ENCODE measurements at places on chromosomes 12 and 14.
A peak's percentile ranks its signal among the peaks of the same experiment; 100 is the strongest.

GRCh38 chr14:32078023-32078857 is 1.1 kb downstream of the ARHGAP5 start:
- peak; percentile 38 for DNase-seq

DNA sequence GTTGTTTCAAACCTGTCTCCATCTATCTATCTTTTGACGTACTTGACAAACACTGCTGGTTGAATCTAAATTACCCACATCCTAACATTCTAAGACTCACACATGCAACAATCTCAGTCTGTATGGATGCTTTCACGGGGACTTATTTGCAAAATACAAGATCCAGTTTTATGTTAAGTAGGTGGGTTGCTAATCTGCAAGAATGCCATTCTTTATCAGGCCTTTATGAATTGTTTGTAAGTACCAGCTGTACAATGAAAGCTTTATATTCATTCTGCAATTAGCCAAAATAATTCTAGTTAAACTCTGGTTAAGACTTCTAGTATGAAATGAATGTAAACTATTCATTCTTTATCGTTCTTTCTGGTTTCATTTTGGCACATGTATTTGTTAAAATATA is 135.1 kb downstream of the NAV3 start:
- no peak for DNase-seq

DNA sequence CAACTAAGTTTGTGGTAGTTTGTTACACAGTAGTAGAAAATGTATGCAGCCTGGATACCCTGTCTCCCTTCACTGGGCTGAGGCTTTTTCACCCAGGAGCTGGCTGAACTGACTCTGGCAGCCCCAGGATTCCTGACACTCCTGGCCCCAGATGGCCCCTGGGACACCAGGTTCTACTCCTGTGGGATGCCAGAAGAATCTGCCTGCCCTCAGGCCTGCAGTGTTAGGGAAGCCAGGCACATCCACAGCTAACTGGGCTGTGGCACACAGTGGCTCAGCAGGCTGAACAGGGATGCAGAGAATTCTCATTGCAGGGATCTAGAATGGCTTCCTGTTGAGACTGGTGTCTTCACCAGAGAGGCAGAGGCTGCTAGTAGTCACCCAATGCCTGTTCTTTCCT is 8.5 kb downstream of the IFI27 start:
- DNase-seq: no peak

- DNase-seq: no peak
These were observed 2.4 kb upstream of the HEBP1 start for GRCh38 chr12:13002301-13003097.

DNA sequence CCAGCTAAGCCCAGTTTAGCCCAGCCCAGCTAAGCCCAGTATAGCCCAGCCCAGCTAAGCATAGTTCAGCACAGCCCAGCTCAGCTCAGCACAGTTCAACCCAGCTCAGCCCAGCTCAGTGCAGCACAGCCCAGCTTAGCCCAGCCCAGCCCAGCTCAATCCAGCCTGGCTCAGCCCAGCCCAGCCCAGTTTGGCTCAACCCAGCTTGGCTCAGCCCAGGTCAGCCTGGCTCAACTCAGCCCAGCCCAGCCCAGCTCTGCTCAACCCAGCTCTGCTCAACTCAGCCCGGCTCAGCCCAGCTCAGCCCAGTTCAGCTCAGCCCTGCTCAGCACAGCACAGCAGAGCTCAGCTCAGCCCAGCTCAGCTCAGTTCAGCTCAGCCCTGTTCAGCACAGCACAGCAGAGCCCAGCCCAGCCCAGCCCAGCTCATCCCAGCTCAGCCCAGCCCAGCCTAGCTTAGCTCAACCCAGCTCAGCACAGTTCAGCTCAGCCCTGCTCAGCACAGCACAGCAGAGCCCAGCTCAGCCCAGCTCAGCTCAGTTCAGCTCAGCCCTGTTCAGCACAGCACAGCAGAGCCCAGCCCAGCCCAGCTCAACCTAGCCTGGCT is 330.9 kb downstream of the TMEM121 start:
- peak; percentile 28 for DNase-seq

DNA sequence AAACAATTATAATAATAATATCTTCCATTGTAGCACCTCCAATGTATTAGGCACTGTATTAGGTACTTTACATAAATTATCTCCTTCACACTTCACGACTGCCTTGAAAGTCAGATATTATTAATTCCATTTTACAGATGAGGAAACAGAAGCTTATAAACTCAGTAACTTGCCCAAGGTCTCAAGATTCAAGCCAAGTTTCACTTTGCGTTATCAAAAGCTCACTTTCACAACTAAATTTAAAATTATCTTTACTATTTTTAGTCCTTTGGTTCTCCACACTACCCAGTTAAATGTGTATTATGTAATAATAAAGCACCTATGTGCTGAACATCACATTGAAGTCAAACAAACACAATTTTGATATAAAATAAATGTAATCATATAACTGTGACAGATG is 55.8 kb downstream of the NUMB start:
- no peak for DNase-seq

GRCh38 chr14:78399316-78399889 is 229.2 kb downstream of the NRXN3 start:
- no peak for DNase-seq

- DNase-seq: no peak
These were observed 23.0 kb upstream of the BATF start for GRCh38 chr14:75499084-75499875.

GRCh38 chr12:109291521-109292341 is 17.4 kb downstream of the FOXN4 start:
- DNase-seq: peak; percentile 44

GRCh38 chr12:110791589-110791988 is 48.9 kb upstream of the PPP1CC start:
- DNase-seq: no peak

Measured in mesothelial cell of epicardium (in vitro differentiated cells).